T47D (cell line): ENCODE measurements at places on chromosomes 2 and 18.

- DNase-seq: no peak
Observed at GRCh38 chr2:133936601-133937000, 317.3 kb upstream of the MGAT5 start.

DNA sequence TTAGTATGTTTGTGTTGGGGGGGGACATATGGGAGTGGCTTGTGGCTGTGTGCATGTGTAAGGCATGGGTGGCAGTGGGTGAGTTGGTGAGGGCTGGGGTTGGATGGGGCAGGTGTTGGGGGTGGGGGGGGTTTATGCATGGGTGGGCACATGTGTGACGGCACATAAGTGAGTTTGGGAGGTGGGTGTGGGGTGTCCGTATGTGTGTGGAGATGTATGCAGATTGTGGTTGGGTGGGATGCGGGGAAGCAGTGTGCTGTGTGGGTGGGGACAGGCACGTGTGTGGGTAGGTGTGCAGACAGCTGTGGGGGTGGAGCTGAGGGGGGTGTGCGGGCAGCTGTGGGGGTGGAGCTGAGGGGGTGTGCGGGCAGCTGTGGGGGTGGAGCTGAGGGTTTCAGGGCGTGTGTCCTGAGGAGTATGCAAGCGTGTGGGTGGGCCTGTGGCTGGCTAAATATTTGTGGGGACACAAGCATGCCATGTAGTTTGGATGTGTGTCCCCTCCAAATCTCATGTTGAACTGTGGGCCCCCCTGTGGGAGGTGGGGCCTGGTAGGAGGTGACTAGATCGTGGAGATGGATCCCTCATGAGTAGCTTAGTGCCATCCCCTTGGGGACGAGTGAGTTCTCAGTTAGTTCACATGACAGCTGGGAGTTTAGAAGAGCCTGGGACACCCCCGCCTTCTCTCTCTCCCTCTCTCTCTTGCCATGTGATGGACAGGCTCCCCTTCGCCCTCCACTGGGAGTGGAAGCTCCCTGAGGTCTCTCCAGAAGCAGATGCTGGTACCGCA lies 59.4 kb downstream of the ANKMY1 start:
- no peak for DNase-seq

DNA sequence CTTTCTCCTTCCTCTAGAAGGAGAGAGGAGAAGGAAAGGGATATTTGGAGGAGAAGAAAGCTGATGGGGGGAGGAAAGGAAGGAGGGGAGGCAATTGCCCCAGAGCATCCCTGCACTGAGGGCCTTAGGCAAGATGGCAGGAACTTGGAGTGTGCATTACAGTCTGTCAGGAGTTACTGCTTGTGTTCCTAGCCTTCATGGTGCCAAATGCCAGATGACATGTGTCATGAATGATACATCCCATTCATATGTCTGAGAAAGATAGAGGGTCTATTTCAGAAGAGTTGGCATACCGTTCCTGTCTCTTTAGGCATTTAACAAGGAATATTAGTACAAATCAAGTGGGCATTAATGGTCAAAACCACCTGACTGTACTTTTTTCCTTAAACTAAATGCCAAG lies 232.1 kb upstream of the NT5C1B start:
- no peak for DNase-seq

GRCh38 chr2:109460553-109461324 lies 153.0 kb downstream of the SEPTIN10 start:
- no peak for DNase-seq

GRCh38 chr2:10362096-10362897 lies 59.6 kb downstream of the HPCAL1 start:
- DNase-seq: no peak

- no peak for DNase-seq
Observed at GRCh38 chr18:10404168-10404567, 50.3 kb upstream of the APCDD1 start.

GRCh38 chr2:206389164-206389563 lies 54.2 kb upstream of the ADAM23 start:
- DNase-seq: no peak

GRCh38 chr18:49486606-49486952 lies 455 bp downstream of the C18orf32 start:
- peak; percentile 42 for DNase-seq

DNA sequence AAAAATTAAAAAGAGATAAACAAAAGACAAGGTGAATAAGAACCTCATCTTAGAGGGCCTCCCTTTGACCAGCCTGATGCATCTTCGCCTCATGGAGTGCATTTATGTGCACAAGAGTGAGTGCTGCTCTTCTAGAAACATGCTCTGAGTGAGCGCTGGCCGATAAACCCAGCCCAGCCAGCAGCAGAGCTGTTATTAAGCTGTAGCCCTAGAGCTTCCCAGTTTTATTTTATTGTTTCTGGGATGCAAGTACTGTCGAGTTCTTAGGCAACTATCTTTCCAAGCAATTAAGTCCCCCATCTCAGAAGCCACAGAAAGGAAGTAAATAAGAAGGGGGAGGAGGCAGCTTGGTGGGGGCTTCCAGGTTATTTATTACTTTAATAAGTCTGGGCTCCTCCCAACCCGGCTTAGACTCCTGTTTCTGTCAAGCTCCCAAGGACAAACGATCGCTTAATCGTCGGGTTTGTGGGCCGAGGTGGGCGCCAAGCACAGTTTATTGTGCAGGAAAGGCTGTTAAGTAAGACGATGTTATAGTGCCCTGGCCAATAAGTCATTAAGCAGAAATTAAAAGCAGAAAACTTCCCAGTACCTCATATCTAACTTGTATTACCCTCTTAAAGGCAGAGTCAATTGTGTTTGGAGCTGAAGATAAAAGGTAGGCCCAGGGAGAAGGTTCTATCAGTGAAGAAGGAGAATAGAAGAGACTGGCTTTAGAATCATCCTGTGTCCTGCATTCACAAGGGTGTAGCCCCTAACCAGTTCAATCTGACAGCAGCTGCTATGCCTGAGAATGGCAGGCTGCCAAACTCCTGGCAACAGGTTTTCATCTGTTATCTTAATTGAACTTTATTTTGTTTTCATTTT lies 176.3 kb downstream of the PIK3C3 start:
- no peak for DNase-seq

- DNase-seq: no peak
Observed at GRCh38 chr18:8264861-8265411, 344.3 kb upstream of the RAB12 start.

GRCh38 chr2:162473-163382 lies 101.1 kb downstream of the SH3YL1 start:
- DNase-seq: no peak

DNA sequence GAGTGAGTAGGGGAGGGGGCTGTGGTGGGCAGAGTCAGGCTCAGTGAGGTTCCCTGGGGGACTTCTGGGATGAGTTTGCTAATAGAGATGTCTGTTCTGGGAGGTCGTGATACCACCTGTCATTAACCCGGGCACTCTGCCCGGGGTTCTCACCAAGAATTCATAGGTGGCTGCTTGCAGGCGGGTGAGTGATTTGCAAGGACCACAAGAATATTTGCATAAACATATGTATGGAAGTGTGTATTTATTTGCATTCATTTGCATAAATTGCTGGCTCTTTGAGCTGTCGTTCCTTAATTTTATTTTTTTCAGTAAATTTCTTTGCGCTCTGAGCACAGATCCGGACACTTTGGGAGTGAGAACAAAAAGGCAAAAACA lies 260.0 kb downstream of the ATAD2B start:
- DNase-seq: no peak

GRCh38 chr2:239722760-239723470 lies 302.2 kb downstream of the NDUFA10 start:
- no peak for DNase-seq

DNA sequence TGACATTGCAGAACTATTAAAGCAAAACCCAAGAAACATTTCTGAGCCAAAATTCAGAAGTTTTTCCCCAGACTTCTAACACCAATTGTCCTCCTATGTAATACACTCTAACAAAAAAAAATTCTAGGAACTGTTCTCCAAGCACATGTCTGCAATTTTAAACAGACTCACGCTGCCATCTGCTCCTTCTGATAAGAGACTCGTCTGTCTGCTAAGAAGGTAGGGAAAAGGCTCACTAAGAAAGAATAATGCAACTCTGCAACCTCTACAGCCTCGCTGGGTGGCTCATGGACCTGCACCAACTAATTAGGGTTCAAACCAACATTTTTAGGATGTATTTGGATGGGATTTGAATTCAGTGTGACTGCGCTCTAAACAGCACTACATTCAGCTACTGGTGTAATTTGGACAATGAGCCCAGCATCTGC lies 366.5 kb downstream of the DSC3 start:
- no peak for DNase-seq

DNA sequence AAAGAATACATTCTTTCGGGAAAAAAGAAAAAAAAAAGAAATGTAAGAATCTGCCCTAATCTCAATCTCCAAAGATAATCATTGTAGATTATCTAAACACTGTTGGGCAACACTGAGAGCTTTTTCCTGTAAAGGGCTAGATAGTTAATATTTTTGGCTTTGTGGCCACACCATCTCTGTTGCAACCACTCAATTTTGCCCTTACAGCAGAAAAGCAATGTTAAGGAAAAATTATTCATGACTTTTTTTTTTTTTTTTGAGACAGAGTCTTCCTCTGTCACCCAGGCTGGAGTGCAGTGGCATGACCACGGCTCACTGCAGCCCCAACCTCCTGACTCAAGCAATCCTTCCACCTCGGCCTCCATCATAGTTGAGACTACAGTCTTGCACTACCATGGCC lies 17.3 kb upstream of the FZD5 start:
- no peak for DNase-seq

GRCh38 chr2:7792031-7792651 lies 874.9 kb downstream of the RNF144A start:
- peak; percentile 25 for DNase-seq

GRCh38 chr2:161161074-161161706 lies 962 bp downstream of the TANK start:
- no peak for DNase-seq

DNA sequence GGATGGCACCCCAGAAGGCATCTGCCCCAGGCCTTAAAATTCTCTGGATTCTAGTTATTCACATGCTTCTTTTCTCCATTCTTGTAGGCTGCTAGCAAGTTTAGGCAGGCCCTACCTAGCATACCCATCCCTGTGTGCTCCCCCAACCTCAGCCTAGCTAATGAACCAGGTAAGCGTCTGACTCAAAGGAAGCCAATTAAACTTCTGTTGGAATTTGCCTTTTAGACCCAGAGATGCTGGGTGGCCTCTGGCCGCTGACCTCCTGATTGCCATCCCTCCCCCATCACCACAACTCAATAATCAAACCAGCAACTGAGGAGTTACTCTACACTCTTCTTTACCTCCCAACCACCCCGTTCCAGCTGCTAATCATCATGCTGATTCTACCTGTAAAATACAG lies 19.0 kb upstream of the CEP68 start:
- no peak for DNase-seq
